ENCODE measurements at places on chromosomes 3 and 15. TPM values are rescaled to one million over a fixed set of nuclear protein-coding genes. Genes with fewer than 3 reads are reported as not detected.

The PIGZ gene
- total RNA-seq, result 5.1 TPM

The SENP2 gene
- total RNA-seq, result 17.1 TPM

GRCh38 chr15:80662757-80663553, 32.2 kb upstream of the ABHD17C start:
- DNase-seq, result no peak

GRCh38 chr15:27254055-27254454, 283.1 kb downstream of the GABRG3 start:
- DNase-seq, result peak; percentile 33

GRCh38 chr3:157746391-157746790, 243.2 kb upstream of the VEPH1 start:
- no peak for DNase-seq

DNA sequence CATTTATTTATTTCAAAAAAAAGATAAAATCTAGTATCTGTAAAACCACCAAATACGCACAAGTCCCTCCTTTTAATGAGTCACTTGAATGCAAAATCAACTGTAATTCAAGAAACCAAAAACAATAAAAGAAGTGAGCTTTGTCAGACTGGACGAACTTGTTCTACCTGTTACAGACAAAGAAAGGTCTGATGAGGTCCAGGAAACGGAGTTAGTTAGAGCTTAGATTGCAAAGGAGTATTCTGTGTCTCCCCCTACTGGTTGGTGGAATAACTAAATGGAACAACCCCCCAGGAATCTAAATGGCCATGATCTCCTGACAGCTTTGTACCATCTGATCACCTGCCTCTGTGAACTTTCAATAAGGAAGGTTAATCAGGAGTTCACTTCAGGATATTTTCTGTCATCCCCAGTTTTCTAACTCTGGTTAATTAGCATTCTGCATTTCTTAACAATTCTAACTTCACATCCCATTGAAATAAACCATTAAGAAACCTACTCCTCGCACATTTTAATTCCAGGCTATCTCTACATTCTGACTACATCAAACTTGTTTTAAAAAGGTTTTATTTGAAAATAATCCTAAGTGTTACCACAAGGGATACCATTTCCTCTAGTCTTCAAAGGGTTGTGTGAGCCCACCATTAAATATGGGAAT, 333.0 kb upstream of the SATB1 start:
- DNase-seq, result no peak

GRCh38 chr3:119715105-119715504, 12.3 kb downstream of the CFAP91 start:
- no peak for DNase-seq

- DNase-seq, result no peak
Measured at GRCh38 chr15:88982304-88982945, 69.2 kb upstream of the MFGE8 start.
